Hematopoietic multipotent progenitor cell treated with erythropoietin and hydrocortisone succinate and interleukin-3 and kit ligand, for 6 days (in vitro differentiated cells): ENCODE measurements at places on chromosomes 7 and 10.

GRCh38 chr7:26307226-26307625, 15.6 kb downstream of the SNX10 start:
- DNase-seq, result no peak

DNA sequence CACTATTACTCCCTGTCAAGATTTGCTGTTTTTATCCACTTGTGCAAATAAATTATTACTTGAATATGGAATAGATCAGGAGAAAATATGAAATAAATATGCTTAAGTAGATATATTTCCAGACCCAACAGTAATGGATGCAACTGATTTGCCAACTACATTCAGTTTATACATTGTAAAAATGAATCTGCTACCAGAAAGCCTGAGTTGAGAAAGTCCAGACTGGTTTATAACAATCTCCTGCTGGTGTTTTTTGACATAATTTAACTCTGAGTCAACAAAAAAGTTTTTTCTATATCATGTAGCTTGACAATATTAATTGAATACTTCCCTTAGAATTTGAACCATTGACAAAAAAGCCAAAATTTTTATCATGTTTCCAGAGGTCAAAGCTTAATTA, 265.8 kb upstream of the SEMA3D start:
- DNase-seq, result no peak

DNA sequence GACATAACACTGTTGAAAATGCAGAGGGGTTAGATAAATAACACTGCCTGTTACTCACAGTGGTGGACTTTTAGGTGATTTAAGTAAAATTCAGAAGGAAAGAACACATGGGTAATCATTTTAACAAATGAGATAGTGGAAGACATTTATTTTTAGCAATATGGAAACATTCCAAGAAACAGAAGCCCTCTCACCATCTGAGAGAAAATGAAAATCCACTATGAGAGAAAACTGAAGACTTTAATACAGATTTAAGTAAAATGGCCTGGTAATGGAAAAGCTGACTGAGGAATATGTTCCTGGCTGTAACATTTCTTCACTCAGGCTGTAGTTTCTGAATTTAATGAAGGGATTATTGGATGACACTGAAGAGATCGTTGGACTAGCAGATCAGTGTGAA, 12.1 kb upstream of the ZNF786 start:
- no peak for DNase-seq

GRCh38 chr7:50791938-50792341, 9.2 kb upstream of the GRB10 start:
- DNase-seq, result peak; percentile 61

GRCh38 chr10:74213571-74214162, 62.6 kb downstream of the ADK start:
- peak; percentile 66 for DNase-seq

DNA sequence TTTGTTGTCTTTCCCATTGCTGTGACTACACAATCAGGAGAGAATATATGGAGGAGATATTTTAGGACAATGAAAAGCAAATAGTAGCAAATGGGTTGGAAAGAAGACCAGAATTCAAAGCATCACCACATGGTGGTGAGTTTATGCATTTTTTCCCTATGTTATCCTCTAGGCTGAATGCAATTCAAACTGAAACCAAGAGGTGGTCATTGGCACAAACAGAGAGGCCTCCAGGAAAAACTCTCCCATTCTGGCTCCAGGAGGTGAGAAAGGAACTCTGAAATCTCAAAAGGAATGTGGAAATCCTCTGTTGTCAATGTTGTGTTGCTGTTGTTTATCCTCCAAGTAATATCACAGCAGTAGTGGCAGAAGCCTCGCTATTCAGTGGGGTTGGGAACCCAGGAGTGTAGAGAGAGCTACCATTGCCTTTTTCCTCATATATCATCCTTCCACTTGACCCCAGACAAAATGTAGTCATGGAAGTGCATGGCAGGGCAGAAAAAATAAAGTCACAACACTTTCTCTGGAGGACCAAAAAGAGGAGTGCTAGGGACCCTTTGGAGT, 819.1 kb downstream of the GRID1 start:
- DNase-seq, result no peak

- no peak for DNase-seq
Observed at GRCh38 chr7:85529201-85529600, 342.3 kb upstream of the SEMA3D start.

- no peak for DNase-seq
Observed at GRCh38 chr7:139725077-139725476, 52.7 kb downstream of the HIPK2 start.

- DNase-seq, result peak; percentile 56
Observed at GRCh38 chr10:75408911-75409885, 7.6 kb upstream of the ZNF503 start.

GRCh38 chr7:145915679-145916078, 200.9 kb upstream of the CNTNAP2 start:
- DNase-seq, result no peak

DNA sequence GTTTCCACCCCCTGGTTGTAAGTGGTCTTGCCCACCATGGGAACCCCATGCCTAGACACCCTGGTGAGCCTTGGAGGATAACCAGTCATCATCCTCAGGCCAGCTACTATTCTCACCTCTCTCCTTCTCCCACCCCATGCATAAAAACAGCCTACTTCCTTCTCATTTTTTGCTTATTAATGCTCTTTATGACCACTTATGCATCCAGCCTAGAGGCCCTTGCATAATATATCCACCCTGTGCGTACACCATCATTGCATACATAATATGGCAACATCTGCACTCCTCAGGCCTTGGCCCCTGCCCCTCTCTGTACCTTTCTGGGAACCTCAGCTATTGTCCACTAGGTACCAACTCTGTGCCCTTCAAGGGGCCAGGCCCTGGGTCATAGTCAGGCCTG, 91.0 kb downstream of the CDH23 start:
- DNase-seq, result no peak

DNA sequence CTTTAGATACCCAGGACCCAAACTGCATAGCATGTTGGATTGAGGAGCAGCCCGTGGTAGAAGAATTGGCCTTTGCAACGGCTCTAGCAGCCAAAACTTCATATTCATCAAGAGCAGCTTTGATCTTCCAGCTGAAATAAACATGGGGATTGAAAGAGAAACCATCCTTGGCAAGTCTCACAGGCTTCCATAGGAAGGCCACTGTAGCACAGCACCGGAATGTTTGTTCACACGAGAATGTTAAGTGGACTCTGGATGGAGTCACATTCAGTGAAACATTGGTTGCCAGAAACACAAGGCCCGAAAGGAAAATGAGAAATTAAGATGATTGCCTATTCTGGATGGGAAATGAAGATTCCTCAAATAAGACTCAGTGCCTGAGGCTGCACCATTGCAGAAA, 97.4 kb downstream of the RAB18 start:
- DNase-seq, result no peak

DNA sequence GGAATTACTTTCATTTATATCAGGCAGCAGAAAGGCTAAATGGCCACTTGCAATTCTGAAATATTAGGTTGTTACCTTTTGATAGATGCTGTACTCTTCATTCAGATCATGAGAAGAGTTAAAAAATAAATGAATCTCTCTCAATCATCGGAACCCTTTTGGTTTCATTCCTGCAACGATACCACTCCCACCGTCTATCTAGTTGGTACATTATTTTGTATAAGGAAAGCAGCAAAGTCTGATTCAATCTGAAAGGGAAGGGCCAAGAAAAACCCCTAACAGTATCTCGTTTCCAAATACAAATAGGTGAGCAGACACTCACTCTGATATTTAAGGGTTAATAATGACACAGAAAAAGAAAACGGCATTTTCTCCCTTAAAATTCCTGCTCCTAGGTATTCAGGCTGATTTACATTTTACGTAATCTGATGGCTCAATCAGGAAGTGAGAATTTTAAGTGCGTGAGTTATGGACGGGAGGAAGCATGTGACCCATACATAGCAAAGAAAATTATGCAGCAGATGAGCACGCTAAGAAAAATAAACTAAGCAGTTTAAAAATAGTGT, 209.4 kb upstream of the KLF14 start:
- peak; percentile 56 for DNase-seq

DNA sequence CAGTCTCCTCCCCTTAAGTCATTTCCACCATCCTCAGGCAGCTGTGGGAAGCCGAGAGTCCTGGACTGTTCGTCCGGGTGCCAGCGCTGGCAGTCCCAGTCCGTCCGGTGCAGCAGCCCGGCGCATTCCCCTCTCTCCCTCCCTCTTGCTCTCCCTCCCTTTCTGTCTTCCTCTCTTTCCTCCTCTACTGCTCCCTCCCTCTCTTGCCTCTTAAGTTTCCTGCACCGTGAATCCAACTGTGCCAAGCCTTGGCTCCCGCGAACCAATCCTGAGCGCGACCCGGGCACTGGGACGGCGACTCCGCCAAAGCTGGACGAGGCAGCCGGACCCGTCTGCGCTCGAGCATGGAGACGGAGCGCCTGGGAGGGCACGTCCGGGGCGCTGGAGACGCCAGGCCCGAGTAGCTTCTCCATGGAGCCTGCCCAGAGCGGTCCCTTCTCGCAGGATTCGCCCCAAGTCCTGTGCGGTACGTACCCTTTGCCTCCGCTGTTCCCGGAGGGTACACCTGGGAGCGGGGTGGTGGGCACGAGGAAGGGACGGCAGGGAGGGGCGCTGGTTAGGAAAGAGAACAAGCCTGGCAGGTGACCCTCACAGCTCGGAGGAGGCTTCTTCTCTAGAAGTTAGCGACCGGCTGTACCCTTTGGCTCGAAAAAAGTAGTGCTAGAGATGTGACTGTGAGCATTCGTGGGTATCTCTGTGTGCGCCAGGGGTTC, 1.0 kb downstream of the NXPH1 start:
- DNase-seq, result no peak

DNA sequence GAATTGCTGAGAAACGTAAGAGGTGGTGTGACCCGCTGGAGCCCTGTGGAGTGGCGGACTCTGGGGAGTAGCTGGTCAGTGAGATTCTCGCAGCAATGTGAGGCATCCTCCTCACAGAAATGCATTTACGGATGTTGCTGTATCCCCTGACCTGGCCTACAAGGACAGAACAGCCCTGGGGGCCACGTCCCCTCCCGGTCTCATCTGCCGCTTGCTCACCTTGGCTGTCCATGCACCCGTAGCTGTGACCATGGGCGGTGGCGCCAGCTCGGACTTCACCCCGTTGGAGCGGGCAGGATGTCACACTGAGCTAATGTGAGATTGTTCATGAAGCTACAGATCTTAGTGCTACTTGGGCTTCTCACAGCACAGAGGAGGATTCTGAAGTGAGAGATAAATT, 193.8 kb downstream of the EBF3 start:
- DNase-seq, result no peak

- DNase-seq, result no peak
Observed at GRCh38 chr7:134799377-134799776, 19.9 kb downstream of the CALD1 start.

DNA sequence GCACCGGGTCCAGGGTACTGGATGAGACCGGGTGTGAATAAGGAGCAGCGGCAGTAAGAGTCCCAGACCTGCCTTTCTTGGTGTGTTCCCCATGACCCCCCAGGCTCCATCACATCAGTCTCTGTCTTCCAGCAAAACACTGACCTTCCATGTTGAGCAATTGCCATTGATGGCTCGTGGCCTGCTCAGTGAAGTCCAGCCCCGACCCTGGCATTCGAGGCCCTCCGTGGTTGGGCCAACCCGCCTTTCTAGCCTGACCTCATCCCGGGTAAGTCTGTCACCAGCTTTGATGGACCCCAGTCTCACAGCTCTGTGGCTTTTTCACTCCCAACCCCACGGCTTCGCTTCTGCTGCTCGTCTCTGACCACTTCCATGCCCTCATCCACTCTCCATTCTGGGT, 6.4 kb downstream of the MMP21 start:
- no peak for DNase-seq

GRCh38 chr7:155901176-155901575, 88.9 kb upstream of the SHH start:
- no peak for DNase-seq

GRCh38 chr10:86321568-86321967, 45.0 kb downstream of the GRID1 start:
- no peak for DNase-seq

- no peak for DNase-seq
Observed at GRCh38 chr10:31694126-31694685, 234.4 kb downstream of the ARHGAP12 start.

DNA sequence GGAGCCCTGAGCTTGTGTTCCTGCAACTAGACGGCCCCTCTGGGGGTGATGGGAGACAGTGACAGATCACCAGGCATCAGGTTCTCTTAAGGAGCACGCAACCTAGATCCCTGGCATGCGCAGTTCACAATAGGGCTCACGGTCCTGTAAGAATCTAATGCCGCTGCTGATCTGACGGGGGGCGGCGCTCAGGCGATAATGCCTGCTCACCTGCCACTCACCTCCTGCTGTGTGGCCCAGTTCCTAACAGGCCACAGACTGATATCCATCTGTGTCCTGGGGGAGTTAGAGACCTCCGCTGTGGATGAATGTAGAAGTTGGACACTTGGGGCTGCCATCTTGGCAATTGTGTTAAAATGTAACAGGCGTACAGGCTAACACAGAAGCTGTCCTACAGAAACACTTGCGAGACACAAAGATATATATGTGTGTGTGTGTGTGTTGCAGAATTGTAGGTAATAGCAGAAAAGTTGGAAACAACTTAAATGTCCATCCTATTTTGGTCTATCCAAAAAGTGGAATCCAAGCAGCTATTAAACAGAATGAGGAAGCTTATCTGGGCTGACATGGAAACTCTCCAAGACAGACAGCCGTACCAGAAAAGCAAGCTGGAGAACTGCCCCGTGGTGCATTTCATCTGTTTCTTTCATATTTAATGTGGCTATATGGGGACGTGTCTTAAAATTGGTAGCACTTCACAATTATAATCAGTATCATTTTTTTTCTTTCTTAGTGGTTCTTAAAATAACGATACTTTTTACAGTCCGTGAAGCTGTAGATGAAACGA, 82.8 kb downstream of the MKI67 start:
- DNase-seq, result no peak

DNA sequence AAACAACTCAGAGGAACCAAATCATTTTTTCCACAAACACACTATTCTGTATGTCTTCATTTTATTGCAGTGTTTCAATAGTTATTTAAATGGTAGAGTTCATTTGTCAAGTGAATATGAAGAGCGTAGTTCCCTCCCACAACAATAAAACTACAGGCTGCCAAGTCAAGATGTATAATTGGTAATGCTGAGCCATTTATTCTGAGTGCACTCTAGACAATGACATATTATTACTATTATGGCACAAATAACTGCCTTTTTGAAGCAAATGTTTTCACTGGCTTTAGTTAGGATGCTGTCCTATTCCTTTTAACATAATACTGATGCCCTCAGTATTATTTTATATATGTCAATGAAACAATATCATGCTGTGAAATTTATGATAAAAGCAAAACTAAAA, 102.7 kb upstream of the PCDH15 start:
- no peak for DNase-seq

DNA sequence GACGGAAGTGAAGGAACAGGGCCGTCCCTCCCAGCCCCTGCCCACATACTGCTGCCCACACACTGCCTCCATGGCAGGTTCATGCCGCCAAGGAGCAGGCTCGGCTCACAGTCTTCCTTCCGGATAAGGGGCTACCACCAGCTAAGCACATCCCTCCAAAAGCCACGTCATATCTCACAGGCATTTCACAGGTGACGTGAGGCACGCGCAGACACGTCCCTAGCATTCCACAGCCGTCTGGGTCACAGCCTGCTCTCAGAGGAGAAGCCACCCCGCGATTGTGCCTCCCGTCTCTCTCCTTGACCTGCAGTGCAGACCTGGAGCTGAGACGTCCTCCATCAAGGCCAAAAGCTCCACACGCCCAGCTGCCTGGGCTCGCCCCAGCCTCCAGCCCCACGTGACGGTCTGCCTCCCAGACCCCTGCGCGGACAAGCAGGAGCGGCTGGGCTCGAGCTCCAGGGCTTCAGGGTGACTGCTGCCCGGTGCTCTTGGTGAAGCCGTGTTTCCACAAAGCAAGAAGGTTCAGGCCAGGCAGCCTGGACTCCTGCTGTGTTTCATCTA, 114.0 kb downstream of the MAD1L1 start:
- no peak for DNase-seq
